Uterus (tissue), 4 donors: ENCODE measurements at places on chromosomes 13 and 19.

GRCh38 chr13:31930901-31931522, 100.6 kb upstream of the FRY start:
- DNase-seq, result no peak

DNA sequence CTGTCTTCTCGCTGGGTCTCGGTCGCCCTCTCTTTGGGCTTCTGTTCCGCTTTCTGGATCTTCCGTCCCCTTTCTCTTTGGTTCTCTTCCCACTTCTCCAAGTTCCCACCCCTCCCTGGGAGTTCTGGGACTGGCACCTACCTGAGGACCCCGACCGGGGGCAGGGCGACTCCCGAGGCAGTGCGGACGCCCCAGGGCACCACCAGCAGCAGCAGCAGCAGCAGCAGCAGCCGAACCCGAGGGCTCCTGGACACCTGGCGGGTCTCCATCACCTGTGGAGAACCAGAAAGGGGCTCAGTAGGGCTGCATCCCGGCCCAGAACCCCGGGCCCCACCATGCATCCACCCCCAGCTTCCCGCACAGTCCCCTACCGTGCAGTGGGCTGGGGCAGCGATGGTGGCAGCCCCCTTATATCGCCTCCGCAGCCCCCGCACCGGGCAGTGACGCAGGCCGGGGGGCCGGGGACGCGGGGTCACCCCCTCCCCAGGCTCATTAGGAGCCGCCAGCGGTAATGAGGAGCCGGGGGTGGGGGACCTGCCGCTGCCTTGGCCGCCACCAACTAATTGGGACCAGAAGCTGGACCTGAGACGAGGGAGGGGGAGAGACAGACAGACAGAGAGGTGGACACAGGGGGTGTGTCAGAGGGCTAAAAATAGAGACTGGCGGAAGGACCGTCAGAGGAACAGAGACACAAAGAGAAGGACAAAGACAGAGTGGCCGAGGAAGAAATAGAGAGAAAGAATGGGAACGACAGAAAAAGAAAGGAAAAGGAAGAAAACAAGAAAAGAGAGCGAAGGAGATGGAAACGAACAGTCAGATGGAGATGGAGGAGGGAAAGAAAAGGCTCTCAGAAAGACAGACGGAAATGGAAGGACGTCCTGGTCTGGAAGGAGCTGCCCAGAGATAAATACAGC, at the start of gene PTH2:
PTH2 (minus strand) TSS at position 371 of the 914 bp plus-strand sequence; CDS start at position 269, 102 bp downstream.
- no peak for DNase-seq

- no peak for DNase-seq
Measured at GRCh38 chr13:23551213-23552008, 18.8 kb upstream of the TNFRSF19 start.

GRCh38 chr19:10508707-10509106, 5.6 kb upstream of the KEAP1 start:
- no peak for DNase-seq

DNA sequence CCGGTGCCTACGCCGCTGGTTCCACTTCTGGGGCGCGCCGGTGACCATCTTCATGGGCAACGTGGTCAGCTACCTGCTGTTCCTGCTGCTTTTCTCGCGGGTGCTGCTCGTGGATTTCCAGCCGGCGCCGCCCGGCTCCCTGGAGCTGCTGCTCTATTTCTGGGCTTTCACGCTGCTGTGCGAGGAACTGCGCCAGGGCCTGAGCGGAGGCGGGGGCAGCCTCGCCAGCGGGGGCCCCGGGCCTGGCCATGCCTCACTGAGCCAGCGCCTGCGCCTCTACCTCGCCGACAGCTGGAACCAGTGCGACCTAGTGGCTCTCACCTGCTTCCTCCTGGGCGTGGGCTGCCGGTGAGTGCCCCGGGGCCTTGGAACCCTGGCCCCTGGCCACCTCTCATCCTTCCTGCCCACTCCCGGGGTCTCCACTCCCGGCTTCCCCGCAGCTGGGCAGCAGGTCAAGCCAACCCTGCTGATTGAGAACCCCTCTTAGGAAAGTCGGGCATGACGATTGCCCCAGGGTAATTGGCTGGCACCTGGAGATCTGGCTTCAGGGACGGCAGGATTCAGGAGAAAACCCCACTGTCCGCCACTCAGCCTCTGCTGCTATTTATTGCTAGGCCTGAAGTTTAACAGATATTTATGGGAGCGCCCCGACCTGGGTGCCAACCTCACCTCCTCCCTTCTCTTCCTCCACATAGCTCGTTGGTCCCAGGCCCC, 39.1 kb downstream of the TRPM4 start:
- DNase-seq, result peak; percentile 53

- DNase-seq, result no peak
Measured at GRCh38 chr13:97369261-97369893, 64.6 kb upstream of the RAP2A start.

- DNase-seq, result peak; percentile 13
Measured at GRCh38 chr13:64164435-64164834, 2748.8 kb upstream of the PCDH20 start.

GRCh38 chr13:49443357-49443703, 534 bp downstream of the CAB39L start:
- no peak for DNase-seq

DNA sequence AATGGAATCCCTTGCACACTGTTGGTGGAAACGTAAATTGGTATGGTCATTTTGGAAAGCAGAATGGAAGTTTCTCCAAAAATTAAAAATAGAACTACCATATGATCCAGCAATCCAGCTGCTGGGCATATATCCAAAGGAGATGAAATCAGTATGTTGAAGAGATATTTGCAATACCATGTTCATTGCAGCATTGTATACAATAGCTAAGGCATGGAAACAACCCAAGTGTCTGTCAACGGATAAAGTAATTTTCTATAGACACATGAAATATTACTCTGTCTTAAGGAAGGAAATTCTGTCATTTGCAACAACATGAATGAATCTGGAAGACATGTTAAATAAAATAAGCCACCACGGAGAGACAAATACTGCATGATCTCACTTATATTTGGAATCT, 124.7 kb downstream of the GPC5 start:
- no peak for DNase-seq

DNA sequence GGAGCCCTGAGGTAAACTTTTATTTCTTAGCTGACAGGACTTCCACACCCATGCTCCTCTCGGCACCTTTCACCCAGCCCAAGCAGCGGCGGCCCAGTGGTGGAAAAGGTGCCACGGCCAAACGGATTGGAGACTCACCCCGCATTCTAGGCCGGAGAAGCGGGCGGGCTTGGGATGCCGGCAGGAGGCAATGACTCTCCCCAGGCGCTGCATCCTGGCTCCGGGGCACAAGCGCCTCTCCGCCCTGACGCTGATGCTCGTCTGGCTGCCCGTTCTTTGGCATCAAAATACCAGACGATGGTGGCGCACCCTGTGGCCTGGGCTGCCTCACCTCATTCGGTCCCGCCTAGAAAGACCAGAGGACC, 6.7 kb upstream of the ZNF606 start:
- no peak for DNase-seq

GRCh38 chr19:58325311-58326022, 1.3 kb upstream of the ZSCAN22 start:
- no peak for DNase-seq
